ENCODE measurements at places on chromosomes 4 and X.

DNA sequence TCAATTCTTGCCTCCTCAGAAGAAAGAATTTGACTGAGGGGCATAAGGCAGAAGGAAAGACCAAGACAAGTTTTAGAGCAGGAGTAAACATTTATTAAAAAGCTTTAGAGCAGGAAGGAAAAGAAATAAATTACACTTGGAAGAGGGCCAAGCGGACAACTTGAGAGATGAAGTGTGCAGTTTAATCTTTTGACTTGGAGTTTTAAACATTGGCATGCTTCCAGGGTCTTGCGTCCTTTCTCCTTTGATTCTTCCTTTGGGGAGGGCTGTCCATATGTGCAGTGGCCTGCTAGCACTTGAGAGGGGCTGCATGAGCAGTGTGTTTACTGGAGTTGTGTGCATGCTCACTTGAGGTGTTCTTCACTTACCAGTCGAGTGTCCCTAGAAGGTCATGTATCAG is 275.8 kb upstream of the IL1RAPL1 start:
- DNase-seq: no peak

- peak; percentile 73 for DNase-seq
Measured at GRCh38 chr4:85953651-85954018, 406.2 kb downstream of the MAPK10 start.

GRCh38 chr4:10185518-10186227 is 69.1 kb upstream of the WDR1 start:
- DNase-seq: no peak

DNA sequence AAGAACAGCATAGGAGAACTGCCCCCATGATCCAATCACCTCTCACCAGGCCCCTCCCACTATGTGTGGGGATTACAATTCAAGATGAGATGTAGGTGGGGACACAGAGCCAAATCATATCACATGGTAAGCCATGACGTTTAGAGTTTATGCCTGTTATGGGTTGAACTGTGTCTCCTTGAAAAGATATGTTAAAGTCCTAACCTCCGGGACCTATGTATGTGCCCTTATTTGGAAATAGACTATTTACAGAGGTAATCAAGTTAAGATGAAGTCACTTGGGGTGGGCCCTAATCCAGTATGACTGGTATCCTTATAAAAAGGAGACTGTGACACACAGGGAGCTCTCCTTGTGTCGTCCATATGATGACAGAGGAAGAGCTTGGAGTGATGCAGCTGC is 25.2 kb upstream of the SLC2A9 start:
- DNase-seq: no peak

DNA sequence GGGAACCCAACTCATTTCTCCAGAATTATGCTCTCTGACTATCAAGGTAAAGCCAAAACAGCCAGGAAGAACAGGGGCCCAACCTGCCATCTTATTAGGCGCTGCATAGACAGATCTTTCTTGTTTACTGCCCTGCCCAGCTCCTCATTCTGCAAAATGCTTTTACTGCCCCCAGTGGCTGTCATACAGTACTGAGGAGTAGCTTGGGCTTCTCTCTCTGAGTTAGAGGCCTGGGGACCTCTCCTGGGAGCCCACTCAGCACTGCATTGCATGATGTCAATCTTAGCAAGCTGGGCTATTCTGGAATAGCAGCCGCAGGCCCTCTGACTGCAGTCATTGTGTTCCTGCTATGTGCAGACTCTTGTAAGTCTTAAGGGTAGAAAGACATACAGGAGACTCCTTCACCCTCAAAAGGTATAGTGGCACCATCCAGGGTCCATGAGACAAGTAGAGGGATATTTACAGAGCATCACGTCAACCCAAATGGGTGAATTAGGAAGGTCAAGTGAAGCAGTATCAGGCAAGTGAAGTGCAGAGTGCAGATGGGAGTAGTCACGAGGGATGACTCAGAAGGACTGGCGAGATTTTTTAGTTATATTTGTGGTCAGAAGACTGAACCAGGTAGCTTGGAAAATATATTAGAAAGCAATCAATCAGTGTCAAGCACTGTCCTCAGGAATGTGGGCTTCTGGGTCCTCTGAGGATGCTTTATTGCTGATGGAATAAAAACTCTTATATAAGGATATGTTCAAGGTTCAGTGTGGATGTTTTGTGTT is 294.1 kb upstream of the SFRP2 start:
- no peak for DNase-seq

DNA sequence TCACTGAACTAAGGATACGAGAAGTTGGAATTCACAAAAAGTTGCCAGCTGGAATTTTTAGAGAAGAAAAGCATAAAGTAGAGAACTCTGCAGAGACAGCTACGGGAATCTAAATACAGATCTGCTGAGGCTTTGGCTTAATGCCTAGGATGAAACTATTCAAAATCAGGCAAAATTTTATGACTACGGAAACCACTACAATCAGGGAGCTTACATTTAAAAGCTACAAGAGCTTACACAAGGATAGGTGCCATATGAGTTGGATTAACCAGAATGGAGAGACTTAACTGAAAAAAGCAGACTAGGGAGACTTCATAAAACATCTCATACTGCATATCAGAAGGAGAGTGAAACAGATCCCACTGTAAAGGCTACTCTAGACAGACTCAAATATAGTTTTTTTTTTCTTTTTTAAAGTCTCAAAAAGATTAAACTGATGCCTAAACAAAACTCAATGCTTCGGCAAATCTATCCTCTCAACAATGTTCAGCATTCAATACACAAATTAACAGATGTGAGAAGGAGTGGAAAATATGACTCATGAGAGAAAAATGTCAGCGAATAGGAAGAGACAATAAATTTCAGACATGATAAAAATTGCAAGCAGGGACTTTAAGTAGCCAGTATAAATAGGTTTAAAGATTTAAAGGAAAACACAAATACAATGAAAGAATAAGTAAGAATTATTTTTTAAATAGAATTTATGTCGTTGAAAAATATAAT is 586.1 kb downstream of the FSTL5 start:
- no peak for DNase-seq

DNA sequence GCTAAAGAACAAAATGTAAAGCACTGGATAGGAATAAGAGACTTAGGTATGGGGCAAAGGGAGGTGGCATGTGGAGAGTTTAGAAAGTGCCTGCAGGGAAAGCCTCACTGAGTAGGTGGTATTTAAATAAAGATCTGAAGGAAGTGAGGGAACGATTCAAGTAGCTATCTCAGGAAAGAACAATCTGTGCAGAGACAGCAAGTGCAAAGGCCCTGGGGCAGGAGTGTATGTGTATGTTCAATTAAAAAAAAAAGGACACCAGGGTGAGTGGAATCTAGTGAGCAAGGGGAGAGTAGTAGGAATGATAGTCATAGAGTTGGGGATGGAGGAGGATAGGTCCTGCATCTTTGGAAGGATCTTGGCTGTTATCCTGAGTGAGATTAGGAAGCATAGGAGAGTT is 779.9 kb upstream of the FTHL17 start:
- DNase-seq: no peak

- no peak for DNase-seq
Measured at GRCh38 chr4:93384241-93384640, 444.3 kb upstream of the ATOH1 start.

GRCh38 chr4:76199664-76200211 is 13.9 kb downstream of the SCARB2 start:
- no peak for DNase-seq

GRCh38 chr4:133565379-133565778 is 416.3 kb downstream of the PCDH10 start:
- no peak for DNase-seq

DNA sequence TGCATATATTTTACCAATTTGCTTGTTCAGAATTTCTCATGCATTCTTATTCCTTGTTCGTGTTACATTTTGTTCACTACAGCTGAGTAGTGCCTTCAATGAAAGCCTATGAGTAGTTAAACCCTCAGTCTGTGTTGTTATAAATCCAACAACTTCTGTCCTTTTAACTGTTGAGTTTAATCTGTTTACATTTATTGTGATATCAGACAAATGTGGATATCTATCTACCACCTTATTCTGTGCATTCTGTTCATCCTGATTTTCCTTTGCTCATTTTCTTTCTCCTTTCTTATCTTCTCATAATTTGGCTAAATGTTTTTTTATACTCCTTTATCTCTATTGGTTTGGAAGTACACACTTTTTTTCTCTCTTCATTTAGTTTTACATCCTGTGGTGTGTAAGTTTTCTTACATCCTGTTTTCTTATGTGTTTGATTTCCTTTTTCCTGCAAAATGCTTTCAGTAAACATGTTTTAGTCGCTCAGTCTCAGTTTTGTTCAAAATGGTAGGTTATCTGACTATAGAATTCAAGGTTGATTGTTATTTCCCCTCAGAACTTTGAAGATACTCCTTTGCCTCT is 54.2 kb downstream of the CASP6 start:
- DNase-seq: no peak

- no peak for DNase-seq
Measured at GRCh38 chr4:167234316-167234881, at the start of gene SPOCK3. SPOCK3 (minus strand) TSS chr4:167234494.

DNA sequence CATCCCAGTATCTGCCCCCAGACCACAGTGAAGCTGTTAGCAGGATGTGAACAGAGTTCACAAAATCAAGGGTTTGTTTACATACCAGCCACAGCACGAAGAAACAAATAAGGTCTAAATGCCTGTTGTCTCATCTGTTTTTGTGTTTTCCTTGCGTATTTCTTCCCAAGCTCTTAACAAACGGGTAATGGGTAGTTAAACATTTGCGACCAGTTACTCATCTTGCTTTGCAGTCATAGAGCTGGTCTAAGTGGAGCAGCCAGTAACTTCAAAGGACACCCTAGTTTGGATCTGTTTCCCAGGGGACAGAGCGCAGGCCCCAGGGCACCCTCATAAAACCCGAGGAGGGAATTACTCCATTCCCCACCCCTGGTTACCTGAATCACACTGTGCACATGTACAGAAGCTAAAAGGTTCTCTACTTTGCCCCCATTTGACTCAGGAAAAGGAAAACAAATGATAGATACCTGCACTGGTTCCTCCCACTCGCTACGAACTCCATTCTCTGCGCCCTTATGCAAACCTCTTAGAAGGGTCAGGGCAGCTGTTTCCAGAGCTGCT is 68.8 kb downstream of the MAML3 start:
- peak; percentile 82 for DNase-seq

DNA sequence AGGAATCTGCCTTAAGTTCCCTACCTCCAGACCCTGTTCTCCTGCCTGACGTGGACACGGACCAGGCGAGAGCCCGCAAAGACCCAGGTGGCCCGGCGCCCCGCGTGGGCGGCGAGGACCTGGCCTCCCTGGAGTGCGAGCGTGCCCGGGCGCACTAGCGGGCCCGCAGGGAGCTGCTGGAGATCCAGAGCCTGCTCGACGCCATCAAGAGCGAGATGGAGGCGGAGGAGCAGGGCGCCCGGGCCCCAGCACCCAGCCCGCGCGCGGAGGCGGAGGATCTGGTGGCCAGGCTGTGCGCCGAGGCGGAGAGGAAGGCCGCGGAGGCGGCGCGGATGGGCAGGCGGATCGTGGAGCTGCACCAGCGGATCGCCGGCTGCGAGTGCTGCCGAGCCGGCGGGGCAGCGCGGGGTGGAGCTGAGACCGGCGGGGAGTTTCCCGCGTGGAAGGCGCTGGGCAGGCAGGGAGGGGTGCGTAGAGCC is 18.2 kb downstream of the MRFAP1 start:
- no peak for DNase-seq

GRCh38 chr4:4673070-4673469 is 131.2 kb upstream of the STX18 start:
- no peak for DNase-seq

DNA sequence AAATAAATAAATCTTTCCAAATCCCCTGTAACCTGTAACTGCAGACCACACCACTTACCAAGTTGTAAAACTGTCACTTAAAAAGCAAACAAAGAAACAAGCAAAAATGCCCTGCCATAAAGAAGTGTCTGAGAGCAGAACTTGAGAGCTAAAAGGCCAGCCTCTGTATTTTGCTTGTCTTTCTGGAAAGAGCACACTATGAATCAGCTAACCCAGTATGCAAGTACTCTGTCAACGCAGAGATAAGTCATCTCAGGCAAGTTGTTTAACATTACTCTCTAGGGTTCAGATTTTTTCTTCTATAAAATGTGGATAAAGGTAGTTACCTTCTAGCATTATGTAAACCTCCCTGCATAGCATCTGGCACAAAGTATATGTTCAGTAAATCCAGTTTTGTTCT is 134.8 kb downstream of the HS3ST1 start:
- no peak for DNase-seq

Measured in epithelial cell of proximal tubule (primary cell).